ENCODE measurements at places on chromosomes 7 and 10.

DNA sequence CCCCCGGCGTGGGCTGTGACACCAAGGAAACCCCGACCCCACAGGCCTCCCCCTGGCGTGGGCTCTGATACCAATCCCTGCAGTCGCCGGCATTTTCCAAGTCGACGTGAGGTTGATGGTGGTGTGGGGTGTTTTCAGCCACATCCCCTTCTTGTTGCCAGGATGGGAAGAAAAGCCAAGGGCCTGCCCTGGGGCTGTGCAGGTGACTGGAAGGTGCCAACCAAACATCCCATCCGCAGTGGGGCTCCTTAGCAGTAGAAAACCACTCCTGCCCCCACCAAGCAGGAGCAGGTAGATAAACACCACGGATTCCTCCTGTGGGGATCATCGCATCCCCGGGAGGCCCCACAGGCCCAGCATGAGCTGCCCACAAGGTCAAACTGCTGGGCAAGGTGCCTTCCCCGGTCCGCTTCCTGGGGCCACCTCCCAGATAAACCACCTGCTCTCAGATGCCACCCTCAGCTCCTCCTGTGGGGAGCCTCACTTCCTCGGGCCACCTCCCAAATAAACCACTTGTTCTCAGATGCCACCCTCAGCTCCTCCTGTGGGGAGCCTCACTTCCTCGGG is 88.5 kb upstream of the DIP2C start:
- H3K4me3 ChIP-seq: no peak overlapping the region
- no peaks in the 10 kb centered on the region for H3K36me3 ChIP-seq
- no peak for DNase-seq
- no peak overlapping the region for H3K27ac ChIP-seq
- H3K4me1 ChIP-seq: peaks cover 2% of the 10 kb centered on the region

GRCh38 chr10:103722632-103723031 is 132.7 kb downstream of the SH3PXD2A start:
- H3K27ac ChIP-seq: no peak overlapping the region
- peaks cover 11% of the 10 kb centered on the region for H3K4me1 ChIP-seq
- DNase-seq: no peak
- no peaks in the 10 kb centered on the region for H3K36me3 ChIP-seq

- H3K36me3 ChIP-seq: no peaks in the 10 kb centered on the region
- peaks cover 39% of the 10 kb centered on the region for H3K27me3 ChIP-seq
- DNase-seq: no peak
- no peak overlapping the region for H3K4me3 ChIP-seq
Measured at GRCh38 chr10:78716043-78716660, 352.6 kb upstream of the ZMIZ1 start.

DNA sequence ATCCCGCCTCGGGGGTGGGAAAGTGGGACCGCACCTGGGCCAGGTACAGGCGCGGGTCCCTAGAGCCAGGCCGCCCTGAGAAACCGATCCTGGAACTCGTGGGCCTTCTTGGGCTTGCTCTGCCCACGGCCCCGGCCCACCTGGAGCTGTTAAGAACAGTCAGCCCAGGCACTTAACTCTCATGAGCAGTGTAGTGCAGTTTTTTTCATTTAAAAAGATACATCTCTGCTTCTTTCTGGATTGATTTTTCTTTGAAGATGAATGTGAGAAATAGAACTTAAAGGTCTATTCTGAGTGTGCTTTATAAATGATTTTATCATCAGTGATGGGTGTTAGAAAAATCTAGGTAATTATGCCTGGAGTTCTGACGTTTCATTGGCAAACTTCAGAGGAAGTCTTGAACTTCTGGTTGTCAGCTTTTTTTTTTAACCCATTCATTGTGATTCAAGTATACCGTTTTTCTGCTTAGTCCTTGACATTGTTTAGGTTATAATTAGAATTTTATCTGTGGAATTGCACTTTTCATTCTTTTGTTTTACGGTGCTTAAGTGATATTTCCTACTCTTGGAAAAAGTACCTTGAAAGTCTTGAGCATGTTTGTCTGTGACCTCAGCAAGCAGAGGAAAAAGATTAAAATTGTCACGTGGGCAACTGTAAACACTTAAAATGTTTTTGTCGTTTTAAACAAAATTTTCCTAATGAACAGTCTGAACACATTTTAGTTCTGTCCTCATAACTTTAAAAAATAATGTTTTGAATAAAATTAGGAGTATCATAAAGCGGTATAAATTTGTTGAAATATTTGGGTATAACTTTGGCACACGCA is 906 bp downstream of the CDK1 start:
- H3K4me1 ChIP-seq: peaks cover 15% of the 10 kb centered on the region
- H3K4me3 ChIP-seq: peak overlapping the region; percentile 99
- peak overlapping the region; percentile 56 for H3K27ac ChIP-seq

DNA sequence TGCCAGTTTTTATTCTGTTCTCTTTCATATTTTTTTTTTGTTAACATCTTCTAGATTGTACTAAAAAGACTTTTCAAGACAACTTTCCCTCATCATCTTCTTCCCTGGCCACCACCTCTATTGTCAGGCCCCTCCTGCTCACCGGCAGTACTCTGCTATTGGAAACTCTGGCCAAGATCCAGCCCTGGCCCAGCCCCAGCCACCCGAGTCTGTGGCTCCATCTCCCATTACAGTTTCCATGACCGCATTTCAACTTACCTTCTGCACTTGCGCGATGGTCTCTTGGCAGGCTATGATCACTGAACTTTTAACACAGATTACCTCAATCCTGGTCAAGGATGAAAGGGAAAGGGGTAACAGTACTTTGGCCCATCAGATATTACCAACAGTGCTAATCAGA is 137.7 kb upstream of the POM121L12 start:
- DNase-seq: no peak
- no peak overlapping the region for H3K27ac ChIP-seq
- H3K4me1 ChIP-seq: no peaks in the 10 kb centered on the region
- H3K27me3 ChIP-seq: no peaks in the 10 kb centered on the region
- H3K4me3 ChIP-seq: no peak overlapping the region

DNA sequence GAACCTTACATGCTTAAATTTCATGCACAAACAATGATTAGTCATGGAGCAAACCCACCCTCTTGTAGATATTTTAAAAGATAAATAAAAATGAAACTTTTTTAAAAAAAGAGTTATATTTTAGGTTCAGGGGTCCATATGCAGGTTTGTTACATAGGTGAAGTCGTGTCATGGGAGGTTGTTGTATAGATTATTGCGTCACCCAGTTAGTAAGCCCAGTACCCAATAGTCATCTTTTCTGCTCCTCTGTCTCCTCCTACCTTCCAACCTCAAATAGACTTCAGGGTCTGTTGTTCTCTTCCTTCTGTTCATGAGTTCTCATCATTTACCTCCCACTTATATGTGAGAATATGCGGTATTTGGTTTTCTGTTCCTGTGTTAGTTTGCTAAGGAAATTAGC is 486.6 kb downstream of the PCDH15 start:
- no peak overlapping the region for H3K4me3 ChIP-seq
- H3K27me3 ChIP-seq: no peaks in the 10 kb centered on the region
- H3K27ac ChIP-seq: no peak overlapping the region
- H3K36me3 ChIP-seq: no peaks in the 10 kb centered on the region
- DNase-seq: no peak

GRCh38 chr10:78348411-78349164 is 314.9 kb downstream of the RPS24 start:
- H3K4me1 ChIP-seq: no peaks in the 10 kb centered on the region
- H3K36me3 ChIP-seq: peaks cover 2% of the 10 kb centered on the region
- no peak overlapping the region for H3K27ac ChIP-seq
- no peak for DNase-seq

- no peak for DNase-seq
- no peak overlapping the region for H3K4me3 ChIP-seq
- H3K4me1 ChIP-seq: peaks cover 19% of the 10 kb centered on the region
- no peak overlapping the region for H3K27ac ChIP-seq
- H3K36me3 ChIP-seq: no peaks in the 10 kb centered on the region
Measured at GRCh38 chr10:110349831-110350230, 45.1 kb upstream of the SMNDC1 start.

GRCh38 chr10:47183704-47184041 is 116.3 kb upstream of the GDF10 start:
- H3K4me3 ChIP-seq: no peak overlapping the region
- no peak overlapping the region for H3K27ac ChIP-seq
- H3K36me3 ChIP-seq: no peaks in the 10 kb centered on the region
- DNase-seq: no peak

GRCh38 chr7:101782896-101783295 is 34.5 kb upstream of the CUX1 start:
- peaks cover 20% of the 10 kb centered on the region for H3K27me3 ChIP-seq
- H3K36me3 ChIP-seq: no peaks in the 10 kb centered on the region
- H3K4me1 ChIP-seq: peaks cover 5% of the 10 kb centered on the region
- no peak overlapping the region for H3K4me3 ChIP-seq
- no peak for DNase-seq

GRCh38 chr7:139648941-139649425 is 125.5 kb downstream of the CLEC2L start:
- no peaks in the 10 kb centered on the region for H3K27me3 ChIP-seq
- H3K4me1 ChIP-seq: peaks cover 29% of the 10 kb centered on the region
- DNase-seq: no peak
- H3K4me3 ChIP-seq: peak overlapping the region; percentile 77

GRCh38 chr7:103439661-103440060 is 6.3 kb downstream of the SLC26A5 start:
- H3K27ac ChIP-seq: no peak overlapping the region
- DNase-seq: no peak
- H3K4me3 ChIP-seq: no peak overlapping the region

GRCh38 chr10:132616996-132617736 is 79.6 kb downstream of the INPP5A start:
- no peaks in the 10 kb centered on the region for H3K27me3 ChIP-seq
- peak overlapping the region; percentile 0 for H3K27ac ChIP-seq
- no peak overlapping the region for H3K4me3 ChIP-seq
- peaks cover 17% of the 10 kb centered on the region for H3K4me1 ChIP-seq
- DNase-seq: no peak
- H3K36me3 ChIP-seq: peaks cover 8% of the 10 kb centered on the region

GRCh38 chr7:32264702-32265284 is 194.6 kb upstream of the PDE1C start:
- DNase-seq: no peak
- H3K36me3 ChIP-seq: no peaks in the 10 kb centered on the region
- H3K4me3 ChIP-seq: no peak overlapping the region
- H3K27ac ChIP-seq: no peak overlapping the region
- H3K27me3 ChIP-seq: no peaks in the 10 kb centered on the region

DNA sequence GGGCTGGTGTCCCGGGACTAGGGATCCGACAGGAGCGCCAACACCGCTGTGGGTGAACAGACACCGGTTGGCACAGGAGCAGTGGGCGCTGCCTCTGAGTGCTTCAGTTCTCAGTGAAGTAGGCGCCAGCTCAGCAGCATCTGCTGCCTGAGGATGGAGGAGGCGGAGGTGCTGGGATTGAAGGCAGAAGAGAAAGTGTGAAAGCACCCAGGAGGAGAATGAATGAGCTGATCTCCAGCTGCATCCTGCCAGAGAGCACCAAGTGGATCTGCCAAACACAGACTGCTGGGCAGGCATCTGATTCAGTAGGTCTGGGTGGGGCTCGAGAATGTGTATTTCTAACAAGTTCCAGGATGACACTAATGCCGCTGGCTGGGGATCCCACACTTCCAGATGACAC is 74.5 kb downstream of the LANCL2 start:
- H3K27ac ChIP-seq: peak overlapping the region; percentile 89
- no peak for DNase-seq
- H3K27me3 ChIP-seq: no peaks in the 10 kb centered on the region

DNA sequence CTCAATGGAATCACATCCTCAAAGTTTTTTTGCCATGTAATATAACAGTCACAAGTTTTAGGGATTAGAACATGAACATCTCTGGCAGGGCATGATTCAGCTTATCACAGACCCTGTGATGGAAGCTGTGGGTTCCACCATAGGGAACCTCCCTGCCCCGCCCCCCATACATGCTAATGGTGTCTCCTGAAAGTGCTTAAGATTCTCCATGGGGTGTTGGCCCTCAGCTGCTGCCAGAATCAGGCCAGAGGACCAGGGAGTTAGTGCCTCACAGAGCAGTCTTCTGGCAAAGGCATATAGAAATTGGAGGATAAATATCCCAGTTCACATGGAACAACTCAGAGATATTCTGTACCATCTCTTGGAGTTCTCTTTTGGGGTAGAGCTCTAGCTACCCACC is 119.4 kb downstream of the RAB11FIP2 start:
- H3K4me1 ChIP-seq: no peaks in the 10 kb centered on the region
- peaks cover 20% of the 10 kb centered on the region for H3K27me3 ChIP-seq
- H3K36me3 ChIP-seq: no peaks in the 10 kb centered on the region
- DNase-seq: no peak

GRCh38 chr10:71426058-71426605 is 29.4 kb downstream of the CDH23 start:
- peaks cover 36% of the 10 kb centered on the region for H3K27me3 ChIP-seq
- no peak overlapping the region for H3K4me3 ChIP-seq
- no peak for DNase-seq
- H3K36me3 ChIP-seq: peaks cover 2% of the 10 kb centered on the region
- H3K4me1 ChIP-seq: peaks cover 5% of the 10 kb centered on the region
- H3K27ac ChIP-seq: peak overlapping the region; percentile 49

GRCh38 chr10:72027498-72027897 is 60.9 kb downstream of the SPOCK2 start:
- H3K4me3 ChIP-seq: no peak overlapping the region
- DNase-seq: no peak
- peaks cover 2% of the 10 kb centered on the region for H3K4me1 ChIP-seq
- H3K27ac ChIP-seq: no peak overlapping the region

DNA sequence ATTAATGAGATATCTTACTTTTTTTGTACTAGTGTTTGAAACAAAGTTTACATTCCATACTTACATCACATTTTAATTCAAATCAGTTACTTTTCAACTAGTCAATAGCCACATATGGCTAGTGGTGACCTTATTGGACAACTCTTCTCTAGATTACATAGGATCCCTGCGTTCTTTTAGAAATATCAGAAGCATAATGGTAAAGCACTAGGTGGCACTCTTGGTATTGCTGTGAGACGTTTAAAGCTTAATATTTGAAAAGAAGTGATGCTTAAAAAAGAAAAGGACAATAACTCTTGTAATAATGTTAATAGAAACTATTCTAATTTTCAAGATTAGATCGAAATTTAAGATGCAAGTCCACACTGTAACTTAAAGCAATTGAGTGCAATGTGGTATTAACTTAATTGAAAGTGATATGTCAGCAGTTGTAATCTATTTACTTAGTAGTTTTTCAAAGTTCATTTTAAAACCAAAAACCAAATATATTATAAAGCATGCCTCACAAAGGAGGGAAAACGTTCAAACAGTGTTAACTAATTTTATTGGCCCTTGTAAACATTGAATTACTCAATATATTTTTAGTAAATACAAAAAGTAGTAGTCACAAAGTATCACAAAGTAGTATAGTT is 339.1 kb downstream of the ATRNL1 start:
- no peak overlapping the region for H3K27ac ChIP-seq
- H3K4me3 ChIP-seq: no peak overlapping the region
- H3K36me3 ChIP-seq: no peaks in the 10 kb centered on the region
- no peak for DNase-seq
- no peaks in the 10 kb centered on the region for H3K27me3 ChIP-seq

GRCh38 chr10:103691723-103692435 is 163.5 kb downstream of the SH3PXD2A start:
- no peak for DNase-seq
- H3K4me3 ChIP-seq: peak overlapping the region; percentile 85
- H3K27ac ChIP-seq: peak overlapping the region; percentile 68
- H3K36me3 ChIP-seq: no peaks in the 10 kb centered on the region

GRCh38 chr7:98834949-98835348 is 34.9 kb downstream of the TMEM130 start:
- peaks cover 37% of the 10 kb centered on the region for H3K27me3 ChIP-seq
- DNase-seq: no peak
- H3K4me1 ChIP-seq: no peaks in the 10 kb centered on the region
- H3K4me3 ChIP-seq: no peak overlapping the region

All from T-helper 17 cell (primary cell).